Motor neuron (in vitro differentiated cells): ENCODE measurements at places on chromosomes 7 and 10.

DNA sequence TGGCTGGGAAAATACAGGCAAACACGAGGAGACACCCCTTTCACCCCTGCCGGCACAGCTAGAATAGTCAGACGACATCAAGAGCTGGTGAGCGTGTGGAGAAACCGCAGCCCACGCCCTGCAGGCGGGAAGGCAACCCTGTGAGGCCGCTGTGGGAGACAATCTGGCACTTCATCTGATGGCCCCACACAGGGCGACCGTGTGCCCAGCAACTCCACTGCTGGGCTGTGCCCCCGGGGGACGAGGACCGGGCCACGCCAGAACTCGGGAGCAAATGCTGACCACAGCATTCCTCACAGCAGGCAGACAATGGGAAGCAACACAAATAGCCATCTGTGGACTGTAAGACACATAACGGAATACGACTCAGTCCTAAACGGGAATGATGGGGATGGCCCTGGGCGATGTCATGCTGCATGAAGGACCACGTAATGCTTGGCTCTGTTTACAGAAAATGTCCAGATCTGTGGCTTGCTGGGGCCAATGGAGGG lies 58.9 kb downstream of the CFAP46 start:
- ATAC-seq, result peak; percentile 81

- no peak for ATAC-seq
Observed at GRCh38 chr10:69101451-69102095, 13.7 kb downstream of the SRGN start.

DNA sequence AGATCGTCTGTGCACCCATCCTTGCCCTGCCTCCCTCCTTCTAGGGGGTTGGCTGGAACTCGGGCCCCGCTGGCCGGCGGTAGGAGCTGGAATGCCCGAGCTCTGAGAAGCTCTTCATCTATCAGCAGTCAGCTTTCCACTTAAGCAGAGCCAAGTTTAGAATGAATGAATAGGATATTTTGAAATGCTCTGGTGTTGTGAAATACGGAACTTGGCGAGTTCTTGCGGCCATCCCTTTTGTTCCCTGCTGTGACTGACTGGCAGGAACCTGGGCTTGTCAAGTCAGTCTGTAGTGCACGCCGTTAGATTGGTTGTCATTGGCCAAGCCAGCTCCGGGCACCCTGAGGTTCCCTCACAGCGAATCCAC lies 33.3 kb downstream of the FOXK1 start:
- ATAC-seq, result peak; percentile 15

- ATAC-seq, result peak; percentile 48
Observed at GRCh38 chr7:33334349-33334748, 205.0 kb downstream of the BBS9 start.
